NCI-H446 (cell line): ENCODE measurements at places on chromosomes 6 and 20.

DNA sequence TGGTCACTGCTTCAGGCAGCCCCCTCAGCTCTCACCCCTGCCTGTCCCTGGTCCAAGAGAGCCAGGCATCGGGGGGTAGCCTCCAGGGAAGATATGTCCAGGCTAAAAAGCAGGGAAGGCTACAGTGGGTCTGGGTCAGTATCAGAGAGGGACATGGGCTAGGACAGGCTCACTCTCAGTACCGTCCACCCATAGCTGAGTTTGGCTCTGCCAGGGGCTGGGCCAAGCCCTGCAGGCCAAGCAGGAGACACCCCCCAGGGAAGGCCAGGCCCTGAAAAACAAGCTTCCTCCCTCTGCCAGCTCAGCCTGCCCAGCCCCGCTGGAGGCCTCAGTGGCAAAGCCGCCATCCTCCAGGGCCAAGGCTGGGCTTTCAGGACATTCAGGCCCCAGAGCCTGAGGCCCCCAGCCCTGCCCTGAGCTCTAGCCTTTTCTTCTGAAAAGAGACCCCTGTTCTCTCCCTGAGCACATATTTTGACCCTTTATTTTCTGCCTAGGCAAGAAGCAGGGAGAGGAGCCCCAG is 28.6 kb upstream of the TGM2 start:
- no peak for DNase-seq

- DNase-seq, result no peak
These were observed 64.5 kb downstream of the REPS1 start for GRCh38 chr6:138923561-138923960.

DNA sequence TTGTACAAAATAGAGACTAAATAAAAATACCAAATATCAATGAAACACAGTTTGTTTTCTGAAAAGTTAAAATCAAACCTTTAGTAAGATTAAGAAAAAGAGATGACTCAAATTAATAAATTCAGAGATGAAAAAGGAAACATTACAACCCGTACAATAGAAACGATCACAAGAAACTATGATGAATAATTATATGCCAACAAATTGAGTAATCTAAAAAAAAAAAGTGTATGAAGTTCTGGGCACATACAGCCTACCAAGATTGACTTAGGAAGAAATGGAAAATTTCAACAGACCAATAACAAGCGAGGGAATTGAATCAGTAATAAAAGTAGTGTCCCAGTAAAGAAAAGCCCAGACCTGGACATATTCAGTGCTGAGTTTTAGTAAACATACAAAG is 94.8 kb downstream of the STXBP5 start:
- no peak for DNase-seq

DNA sequence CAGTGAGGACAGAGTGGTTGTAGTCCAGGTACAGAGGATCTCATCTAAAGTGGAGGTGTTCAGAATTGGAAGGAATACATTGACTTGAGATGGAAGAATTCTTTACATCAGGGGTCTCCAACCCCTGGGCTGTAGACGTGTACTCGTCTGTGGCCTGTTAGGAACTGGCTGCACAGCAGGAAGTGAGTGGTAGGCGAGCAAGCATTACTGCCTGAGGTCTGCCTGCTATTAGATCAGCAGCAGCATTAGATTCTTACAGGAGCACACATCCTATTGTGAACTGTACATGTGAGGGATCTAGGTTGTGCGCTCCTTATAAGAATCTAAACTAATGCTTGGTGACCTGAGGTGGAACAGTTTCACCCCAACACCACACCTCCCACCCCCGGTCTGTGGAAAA is 121.1 kb downstream of the CDKAL1 start:
- DNase-seq, result no peak

- DNase-seq, result no peak
These were observed 152.9 kb downstream of the AKAP7 start for GRCh38 chr6:131288214-131288613.

DNA sequence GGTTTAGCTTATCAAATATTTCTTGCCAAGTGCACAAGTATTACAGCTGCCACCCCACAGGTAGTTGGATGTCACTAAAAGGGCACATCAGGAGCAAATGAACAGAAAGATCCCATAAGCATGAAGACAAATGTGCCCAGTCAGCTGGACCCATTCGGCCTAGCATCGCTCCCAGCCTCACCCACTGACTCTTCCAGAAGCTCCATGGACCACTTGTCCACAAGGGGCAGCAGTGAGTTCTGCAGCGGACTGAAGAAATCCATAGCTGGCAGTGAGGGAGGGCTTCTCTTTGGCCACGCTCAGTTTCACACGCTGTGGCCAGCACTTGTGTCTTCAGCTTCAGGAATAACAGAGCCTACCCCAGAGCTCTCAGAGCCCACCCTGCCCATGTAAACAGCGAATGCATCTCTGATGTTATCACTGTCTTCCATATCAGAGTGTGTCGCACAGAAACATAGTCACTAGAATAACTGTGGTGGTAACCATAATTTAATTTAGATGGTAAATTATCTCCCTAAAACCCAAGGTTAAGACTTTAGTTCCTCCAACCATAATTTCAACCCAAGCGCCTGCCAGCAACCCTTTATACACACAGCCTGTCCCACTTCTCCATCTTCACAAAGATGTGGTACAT is 15.8 kb downstream of the CGA start:
- DNase-seq, result peak; percentile 41

GRCh38 chr6:148445620-148446019 is 103.0 kb downstream of the SASH1 start:
- DNase-seq, result no peak

DNA sequence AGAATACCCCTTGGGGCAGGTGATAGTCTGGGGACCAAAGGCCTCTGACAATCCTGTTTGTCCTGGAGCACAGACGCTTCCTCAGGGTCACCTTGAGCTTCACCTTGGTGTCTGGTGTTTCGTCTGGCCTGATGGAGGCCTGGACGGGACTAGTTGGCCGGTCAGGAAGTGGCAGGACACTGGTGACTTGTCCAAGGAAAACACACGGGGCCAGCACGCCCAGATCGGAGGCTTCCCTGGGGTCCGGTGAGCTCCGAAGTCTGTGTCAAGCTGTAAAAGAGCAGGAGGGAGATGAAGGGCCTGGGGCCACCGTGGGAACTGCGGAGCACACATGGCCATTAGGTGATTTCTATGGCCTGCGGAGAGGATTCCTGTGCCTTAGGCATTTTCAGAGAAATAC is 67.9 kb downstream of the SMOC2 start:
- no peak for DNase-seq

- no peak for DNase-seq
These were observed 661 bp downstream of the FNDC11 start for GRCh38 chr20:63554361-63555278.

DNA sequence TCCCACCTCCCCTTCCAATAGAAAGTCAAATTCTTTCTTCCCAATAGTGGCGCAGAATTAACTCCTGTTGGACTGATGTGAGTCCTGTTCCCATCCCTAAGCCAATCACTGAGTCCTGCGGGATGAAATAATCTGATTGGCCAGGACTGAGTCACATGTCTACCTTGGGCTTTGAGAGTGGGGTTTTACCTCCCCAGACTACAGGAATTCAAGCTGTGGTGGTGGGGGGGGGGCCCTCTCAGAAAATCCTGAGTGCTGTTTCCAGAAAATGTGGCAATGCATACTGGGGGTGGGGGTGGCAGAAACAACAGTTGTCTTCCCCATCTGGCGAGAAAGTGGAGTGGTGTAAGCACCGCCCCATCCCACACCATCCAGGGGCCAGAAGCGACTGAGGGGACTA is 65.7 kb downstream of the CTCFL start:
- peak; percentile 8 for DNase-seq

DNA sequence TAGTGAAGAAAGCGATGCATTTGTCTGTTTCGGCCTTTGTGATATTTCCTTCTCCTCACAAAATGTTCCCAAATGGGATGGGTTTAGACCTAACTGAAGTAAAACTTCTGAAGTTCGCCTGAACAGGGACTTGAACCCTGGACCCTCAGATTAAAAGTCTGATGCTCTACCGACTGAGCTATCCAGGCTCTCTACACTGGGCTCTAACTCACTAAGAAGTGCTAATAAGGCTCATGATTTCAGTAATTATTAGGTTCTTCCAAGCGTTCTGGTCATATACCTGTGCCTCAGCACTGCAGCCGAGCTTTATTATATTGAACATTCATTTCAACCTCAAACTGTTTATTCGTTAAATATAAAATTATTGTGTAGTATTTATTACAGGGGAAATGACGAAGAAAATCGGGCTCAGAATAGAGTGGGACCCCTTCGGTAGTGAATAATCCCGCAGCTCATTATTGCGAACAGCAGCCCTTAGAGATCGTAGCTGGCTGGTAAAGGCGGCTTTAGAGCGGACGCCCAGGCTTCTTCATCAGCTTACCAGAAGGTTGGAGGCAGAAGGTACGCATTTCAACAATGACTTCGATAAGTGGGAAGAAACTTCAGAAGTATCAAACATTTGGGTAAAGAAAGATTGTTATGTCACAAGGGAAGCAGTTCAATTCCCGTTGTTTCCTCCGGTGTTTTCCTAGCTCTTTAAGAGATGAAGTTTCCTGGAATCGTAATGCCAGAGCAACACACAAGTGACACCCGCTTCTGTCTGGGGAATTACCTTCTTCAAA is 119.0 kb upstream of the ZNF184 start:
- peak; percentile 70 for DNase-seq

DNA sequence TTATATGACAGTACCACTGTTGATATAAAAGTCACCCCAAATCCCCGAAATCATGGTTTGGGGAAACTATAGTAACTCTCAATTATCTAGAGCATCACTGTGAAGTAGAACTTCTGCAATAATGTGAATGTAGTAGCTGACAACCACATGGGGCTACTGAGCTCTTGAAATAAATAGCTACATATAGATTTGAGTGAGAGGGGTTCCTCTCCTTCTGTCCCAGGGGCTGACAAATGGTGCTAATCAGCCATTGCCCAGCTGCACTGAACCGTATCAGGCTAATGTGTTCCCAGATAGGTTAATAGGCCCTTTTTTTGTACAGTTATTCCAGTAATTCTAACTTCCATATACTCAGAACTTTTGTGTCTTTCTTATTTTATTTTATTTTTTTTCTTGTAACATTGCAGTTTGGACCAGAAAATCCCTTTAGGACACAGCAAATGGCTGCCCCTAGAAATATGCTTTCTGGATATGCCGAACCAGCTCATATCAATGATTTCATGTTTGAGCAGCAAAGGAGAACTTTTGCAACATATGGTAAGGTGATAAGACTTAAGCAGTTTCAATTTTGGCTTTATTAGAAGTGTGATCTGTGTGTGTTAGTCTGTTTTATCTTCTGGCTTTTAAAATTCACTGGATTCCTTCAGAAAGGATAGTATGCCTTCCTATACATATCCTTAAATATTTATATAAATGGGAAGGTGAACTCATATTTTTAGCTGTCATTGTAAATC is 21.1 kb downstream of the CDC40 start:
- no peak for DNase-seq

GRCh38 chr6:32133786-32134185 is 3.7 kb upstream of the FKBPL start:
- DNase-seq, result no peak

GRCh38 chr6:33160728-33161344 is 31.4 kb downstream of the COL11A2 start:
- DNase-seq, result peak; percentile 96

GRCh38 chr6:144277605-144278227 is 7.4 kb upstream of the UTRN start:
- DNase-seq, result no peak

DNA sequence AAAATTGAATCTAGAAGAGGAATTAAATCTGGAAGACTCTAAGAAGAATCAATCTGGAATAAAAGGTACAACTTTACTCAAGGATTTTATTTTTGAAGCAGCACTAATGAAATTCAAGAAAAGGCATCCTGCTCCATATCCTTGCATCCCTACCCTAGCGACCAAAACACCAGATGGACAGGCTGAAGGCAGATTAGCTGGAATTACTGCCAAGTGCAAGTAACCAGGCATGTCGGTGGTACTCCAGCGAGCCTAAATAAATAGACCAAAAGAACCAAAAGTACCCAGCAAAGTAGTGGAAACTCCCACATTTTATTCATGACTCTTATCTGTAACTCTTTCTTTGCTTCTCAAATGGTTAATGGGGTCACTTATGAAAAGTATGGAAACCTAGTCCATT is 21.0 kb downstream of the OPRM1 start:
- no peak for DNase-seq

DNA sequence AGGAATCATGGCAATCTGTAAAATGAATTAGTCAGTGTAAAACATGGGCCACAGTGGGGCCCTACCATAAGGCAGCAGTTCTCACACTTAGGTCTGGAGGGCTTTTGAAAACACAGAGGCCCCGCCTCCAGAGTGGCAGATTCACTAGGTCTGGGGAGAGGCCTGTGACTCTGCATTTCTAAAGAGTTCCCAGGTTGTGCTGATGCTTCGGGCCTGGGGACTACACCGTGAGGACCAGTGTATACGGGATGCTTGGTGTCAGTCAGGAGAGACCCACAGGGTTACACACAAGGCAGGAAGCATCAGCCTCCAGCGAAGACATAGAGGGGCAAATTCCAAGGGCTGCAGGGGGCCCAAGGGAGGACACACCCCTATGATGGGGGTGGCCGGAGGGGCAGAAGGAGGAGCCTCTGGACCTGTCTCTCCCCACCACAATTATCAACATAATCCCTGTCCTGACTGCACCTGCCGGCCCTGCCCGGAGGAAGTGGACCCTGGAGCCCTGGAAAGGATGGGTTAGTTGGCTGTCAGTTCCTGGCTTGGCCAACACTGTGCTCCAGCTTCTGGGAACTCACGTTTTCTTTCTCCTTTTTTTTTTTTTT is 46.7 kb downstream of the FGD2 start:
- DNase-seq, result no peak

DNA sequence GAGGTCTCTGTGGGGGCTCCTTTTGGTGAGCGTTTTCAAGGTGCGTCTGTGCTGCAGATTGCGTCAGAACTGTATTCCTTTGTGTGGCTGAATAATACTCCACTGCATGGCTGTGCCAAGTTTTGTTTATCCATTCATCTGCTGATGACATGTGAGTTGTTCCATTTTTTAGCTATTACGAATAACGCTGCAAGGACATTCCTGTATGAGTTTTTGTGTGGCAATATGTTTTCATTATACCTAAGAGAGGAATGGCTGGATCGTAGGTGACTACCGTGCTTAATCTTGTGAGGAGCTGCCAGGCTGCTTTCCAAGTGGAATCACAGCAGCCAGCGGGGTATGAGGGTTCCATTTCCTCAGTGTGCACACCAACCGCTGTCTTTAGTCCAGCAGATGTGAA is 1.1 kb upstream of the DACT2 start:
- DNase-seq, result no peak

DNA sequence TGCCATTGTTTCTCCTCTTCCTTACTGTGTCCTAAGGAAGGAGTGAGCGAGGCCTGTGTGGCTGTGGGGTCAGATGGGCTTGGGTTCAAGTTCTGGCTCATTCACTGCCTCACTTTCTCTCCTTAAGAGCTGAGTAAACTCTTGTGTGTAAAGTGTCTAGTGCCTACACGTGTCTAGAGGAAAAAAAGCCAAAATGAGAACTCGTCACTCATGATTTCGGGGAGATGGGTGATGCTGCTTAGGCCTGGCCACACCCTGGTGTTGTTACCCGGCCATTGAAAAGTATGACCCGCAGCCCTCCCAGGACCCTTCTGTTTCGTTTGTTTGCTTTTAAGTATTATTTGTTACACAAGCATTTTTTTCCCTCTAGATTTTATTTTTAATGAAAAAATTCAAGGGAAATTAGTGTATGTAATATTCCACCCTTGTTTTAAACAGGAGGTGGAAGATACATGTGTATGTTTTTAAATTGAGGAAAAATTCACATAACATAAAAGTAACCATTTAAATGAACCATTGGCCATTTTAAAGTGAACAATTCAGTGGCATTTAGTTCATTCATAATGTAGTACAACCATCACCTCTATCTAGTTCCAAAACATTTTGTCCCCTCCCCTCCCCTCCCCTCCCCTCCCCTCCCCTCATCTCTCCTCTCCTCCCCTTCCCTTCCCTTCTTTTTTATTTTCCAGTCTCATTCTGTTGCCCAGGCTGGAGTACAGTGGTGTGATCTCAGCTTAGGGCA is 71.0 kb downstream of the CEBPB start:
- no peak for DNase-seq
